Activated CD4-positive, alpha-beta T cell treated with anti-CD3 and anti-CD28 coated beads, Interleukin-2, amount 10 ng/mL, durations not matched to agents 24 days and 14 days (primary cell): ENCODE measurements at places on chromosomes 7 and 10. TPM values are rescaled to one million over a fixed set of nuclear protein-coding genes. Genes with fewer than 3 reads are reported as not detected.

Gene GIMAP4
- 61.1 and 62.7 TPM in 2 replicates for total RNA-seq

Gene ANKRD22
- 0.12 TPM in 1 of 2 replicates, not detected in the other for total RNA-seq

Gene TCAF2
- total RNA-seq: 32.8 and 34.7 TPM in 2 replicates

GRCh38 chr7:67659091-67659490 lies 662.5 kb downstream of the TYW1 start:
- no peak for DNase-seq

- DNase-seq: no peak
Observed at GRCh38 chr10:60978287-60979115, 34.5 kb upstream of the RHOBTB1 start.

GRCh38 chr7:46654546-46655443 lies 733.7 kb upstream of the IGFBP3 start:
- peak; percentile 30 for DNase-seq

DNA sequence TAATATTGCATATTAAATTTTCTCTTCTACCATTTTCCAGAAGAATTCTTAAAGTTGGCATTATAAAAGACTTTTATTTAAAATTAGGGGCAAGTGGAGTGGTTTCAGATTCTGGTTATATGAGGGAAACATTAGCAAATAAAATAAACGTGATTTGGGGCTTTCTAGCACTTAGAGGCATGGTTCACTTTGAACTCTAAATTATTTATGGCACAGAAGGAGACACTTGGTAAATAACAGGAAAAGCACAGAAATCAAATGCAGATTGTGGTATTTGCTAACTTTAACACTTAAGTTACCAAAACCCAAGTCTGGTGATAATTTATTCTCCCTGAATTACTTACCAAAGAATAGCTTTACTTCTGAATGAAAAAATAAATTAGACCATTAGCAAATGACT lies 134.5 kb upstream of the ETV1 start:
- no peak for DNase-seq
